ENCODE measurements at places on chromosomes 13 and 19.

DNA sequence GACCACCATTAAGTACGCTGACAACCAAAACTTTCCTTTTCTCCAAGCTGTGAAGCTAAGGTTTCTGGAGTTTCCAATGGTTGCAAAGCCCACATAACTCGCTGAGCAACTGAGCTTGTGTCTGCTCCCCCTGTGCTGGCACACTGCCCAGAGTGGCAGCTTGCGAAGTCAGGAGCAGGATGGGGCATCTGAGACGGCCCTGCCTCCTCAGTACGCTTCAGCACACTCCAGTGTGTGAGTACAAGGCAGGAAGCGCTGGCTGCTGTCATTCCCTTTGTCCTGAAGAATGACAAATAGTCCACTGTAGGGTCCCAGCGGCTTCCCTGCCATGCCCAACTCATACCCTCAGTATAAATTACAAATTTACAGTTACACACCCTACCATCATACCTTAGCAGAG is 51.5 kb downstream of the SKA3 start:
- no peak for DNase-seq

GRCh38 chr19:46620716-46621115 is 4.2 kb downstream of the PTGIR start:
- no peak for DNase-seq

- DNase-seq = no peak
Measured at GRCh38 chr13:89937420-89937819, 1410.1 kb upstream of the MIR17HG start.

GRCh38 chr19:21765151-21765550 is 2.2 kb downstream of the ZNF100 start:
- no peak for DNase-seq

DNA sequence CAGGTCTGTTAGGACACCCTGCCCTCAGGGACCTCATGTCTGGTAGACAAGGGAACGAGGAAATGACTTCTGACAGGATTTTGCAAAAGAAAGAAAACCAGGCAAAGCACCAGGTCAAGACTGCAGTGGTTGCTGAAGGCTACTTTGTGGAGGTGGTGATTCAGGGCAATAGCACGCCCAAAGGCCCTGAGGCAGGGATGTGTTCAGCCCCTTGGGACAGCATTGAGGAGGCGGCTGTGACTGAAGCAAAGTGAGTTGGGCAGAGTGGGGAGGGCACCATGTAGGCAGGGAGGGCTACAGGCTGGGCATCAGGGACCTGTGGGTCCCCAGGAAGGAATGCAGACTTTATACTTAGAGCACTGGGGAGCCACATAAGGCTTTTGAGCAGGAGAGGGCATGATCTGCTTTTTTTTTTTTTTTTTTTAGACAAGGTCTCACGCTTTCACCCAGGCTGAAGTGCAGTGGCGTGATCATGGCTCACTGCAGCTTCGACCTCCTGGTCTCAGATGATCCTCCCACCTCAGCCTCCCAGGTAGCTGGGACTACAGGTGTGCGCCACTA is 10.8 kb upstream of the HOMER3 start:
- no peak for DNase-seq

DNA sequence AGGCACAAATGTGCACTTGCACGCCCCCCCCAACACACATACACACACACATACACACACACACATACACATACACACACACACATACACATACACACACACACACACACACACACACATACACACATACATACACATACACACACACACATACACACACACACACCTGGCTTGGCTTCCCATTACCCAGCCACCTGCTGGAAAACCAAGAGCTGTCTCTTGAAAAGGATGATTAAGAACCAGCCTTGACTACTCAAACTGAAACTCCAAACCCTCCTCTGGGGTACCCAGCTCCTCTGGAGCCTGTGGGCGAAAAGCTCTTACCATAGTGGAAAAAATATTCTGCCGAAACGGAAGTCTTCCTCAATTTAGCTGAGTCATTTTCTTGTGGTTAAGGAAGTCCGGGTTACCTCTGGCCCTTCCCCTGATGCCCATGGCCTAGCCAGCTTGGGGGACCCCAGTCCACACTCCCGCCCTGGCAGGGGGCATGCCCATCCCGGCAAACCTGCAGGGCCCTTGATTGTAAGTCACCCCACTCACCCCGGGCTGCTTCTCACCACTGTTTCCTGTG is 21.9 kb downstream of the CEBPA start:
- DNase-seq = no peak

- DNase-seq = no peak
Measured at GRCh38 chr13:112962911-112963625, 5.9 kb upstream of the MCF2L start.

DNA sequence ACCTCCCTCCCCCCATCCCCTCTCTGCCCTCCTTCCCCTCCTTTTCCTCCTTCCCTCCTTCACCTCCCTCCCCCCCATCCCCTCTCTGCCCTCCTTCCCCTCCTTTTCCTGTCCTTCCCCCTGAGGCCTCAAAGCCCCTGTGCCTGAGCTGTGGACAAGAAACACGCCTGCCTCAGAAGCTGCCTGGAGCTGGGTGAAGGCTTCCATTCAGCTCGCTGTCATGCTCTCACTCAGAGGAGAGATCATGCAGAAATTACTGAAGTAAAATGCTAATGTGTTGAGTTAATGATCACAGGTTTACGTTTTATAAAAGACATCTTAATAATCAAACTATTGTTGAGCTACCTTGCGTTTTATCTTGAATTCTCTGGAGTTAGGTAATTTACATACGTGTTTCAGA is 114.5 kb downstream of the ATP11A start:
- DNase-seq = no peak

DNA sequence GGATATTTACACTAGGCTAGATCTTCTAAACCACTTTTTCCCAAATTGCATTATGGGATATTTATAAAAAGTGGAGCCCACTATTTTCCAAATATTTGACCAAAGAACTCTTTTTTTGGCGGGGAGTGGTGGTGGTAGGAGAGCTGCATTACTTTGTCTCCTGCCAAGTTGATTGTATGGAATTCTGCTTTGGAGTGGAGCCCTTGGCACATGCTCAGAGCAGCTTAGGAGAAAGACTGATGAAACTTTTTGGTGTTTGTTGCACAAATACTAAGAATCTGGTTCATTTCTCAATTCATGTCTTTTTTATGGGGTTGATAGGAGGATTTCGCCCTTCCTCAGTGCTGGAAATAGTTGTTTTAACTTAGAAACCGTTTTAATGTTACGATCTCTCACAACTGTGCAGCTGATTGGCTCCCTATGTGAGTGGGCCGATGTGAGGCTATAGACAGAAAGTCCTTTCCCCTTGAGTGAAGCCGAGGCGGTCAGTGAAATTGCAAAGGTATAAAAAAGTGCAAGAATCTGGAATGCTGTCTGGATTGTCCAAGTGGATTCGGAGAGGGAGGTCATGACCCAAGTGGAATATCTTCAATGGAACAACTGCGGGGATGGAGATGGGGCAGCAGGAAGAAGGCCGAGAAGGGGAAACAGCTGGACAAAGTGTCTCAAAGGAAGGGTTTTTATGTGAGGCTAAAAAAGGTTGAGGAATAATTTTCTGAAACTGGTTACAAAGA is 415.9 kb downstream of the FGF9 start:
- DNase-seq = no peak

GRCh38 chr13:27379694-27380641 is 44.5 kb upstream of the GTF3A start:
- DNase-seq = peak; percentile 20

GRCh38 chr13:101025925-101026324 is 351.3 kb upstream of the TMTC4 start:
- no peak for DNase-seq

GRCh38 chr13:68509734-68510621 is 1279.8 kb upstream of the PCDH9 start:
- no peak for DNase-seq

DNA sequence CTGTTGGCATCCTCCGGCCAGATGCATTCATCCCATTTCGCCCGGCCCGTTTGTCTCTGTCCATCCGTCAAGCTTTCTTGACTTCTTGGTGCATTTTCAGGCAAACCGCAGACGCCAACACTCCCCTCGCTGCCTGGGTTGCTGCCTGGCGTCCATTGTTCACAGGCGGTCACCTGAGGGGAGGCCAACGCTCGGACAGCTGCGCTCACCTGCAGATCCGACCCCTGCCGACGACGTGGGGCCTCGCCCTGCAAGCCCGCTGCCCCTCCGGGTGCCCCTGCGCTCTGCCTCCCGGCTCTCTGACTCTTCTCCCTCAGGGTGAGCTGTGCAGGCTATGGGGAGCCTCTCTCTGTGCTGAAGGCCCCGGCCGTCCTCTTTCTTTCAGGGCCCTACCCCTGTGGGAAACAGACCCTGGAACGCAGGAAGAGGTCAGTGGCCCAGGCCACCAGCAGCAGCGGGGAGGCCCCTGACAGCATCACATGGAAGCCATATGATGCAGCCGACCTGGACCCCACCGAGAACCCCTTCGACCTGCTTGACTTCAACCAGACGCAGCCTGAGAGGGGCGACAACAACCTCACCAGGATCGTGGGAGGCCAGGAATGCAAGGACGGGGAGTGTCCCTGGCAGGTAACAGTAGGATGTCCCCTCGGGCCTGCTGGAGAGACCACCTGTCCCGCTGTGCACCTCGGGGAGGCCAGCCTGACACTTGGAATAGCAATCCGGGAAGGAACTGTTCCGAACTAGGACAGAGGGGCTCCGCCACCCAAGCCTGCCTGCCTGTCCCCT is 14.8 kb upstream of the PROZ start:
- no peak for DNase-seq

DNA sequence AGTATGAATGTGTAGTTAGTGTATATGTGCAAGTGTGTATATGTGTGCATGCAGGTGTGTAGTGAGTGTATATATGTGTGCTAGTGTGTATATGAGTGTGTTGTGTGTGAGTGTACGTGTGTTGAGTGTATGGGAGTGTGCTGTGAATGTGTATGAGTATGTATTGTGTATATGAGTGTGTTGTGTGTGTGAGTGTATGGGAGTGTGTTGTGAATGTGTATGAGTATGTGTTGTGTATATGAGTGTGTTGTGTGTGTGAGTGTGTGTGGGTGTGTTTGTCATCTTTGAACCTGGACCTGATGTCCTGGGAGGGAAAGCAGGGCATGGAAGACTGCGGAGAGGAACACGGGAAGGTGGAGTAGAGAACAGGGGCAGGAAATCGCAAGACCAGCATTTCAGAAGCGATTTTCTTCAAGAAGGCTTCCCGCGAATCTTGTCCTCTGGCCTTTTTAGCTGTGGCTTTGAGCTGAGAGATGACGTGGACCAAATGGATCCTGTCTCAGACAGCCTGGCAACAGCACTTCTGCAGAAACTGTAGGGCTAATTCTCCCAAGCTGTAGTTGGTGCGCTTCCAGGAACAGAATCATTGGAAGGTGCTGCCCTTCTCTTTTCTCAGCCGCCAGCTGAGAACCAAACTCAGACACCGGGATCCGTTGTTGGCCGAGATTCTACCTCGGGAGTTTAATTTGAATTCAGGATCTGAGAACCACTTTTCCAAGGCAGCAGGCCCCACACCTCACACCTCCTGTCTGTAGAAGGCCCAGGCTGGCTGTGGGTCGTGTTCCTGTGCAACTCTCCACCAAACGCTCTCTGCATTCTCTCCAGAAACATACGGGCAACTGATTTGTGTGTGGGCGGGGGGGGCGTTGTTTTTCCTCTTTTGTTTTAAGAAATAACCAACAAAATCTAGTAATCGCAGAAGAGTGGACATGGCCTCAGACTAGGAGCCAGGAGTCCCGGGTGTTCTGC is 94.7 kb upstream of the RAP2A start:
- DNase-seq = no peak

- no peak for DNase-seq
Measured at GRCh38 chr13:51861723-51862300, at the start of gene CCDC70. CCDC70 (plus strand) TSS chr13:51861969; CDS start chr13:51865412, 3,443 bp downstream.

DNA sequence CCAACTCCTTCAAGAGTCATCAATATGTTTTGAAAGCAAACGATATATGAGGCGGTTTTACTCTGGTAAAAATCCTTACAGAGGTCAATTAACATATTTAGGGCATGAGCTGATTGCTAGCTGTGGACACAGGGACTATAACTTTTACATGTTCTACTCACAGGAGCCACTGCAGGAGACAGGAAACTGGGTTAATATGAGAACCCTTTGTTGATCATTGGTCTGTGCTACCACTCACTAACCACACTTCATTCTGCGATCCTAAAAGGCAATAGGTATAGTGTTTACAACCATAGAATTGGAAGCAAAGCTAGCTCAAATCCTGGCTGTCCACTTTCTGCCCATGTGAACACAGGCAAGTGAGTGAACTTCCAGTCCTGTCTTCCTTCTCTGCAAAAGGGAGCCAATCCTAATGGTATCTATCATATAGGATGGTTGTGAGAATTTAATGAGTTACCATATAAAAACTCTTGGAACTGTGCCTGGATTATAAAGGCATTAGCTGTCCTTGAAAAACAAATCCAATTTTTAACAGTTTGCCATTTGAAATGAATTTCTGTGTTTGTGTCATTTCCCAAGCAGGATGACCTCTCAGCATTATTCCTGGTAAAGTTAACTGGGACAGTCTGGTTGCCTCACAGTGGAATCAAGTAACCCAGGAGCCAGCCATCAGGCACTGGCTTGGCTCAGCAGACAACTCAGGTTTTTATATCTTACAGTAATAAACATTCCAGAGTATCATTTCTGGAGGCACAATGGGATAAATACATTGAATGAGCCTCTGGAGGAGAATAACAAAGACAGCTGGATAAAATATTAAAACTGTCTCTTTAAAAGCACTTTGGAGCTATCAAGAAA is 29.8 kb upstream of the RAP2A start:
- DNase-seq = no peak

DNA sequence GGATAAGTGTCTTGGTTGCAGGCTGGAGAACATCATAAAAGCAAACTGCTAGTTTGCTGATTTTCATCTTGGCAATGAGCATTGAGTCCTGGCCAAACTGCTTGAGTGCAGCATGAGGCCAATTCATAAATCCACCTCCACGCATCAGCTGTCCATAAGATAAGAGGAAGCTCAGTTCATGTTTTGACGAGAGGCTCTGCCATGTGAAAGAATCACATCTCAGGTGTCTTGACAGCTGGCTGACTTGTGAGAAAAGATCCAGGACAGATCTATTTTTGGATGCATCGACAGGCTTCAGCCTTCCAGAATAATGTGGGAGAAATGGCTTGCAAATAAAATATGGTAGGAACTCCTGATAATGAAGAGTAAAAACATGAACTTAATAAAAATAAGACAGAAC is 5.4 kb upstream of the ZNF682 start:
- no peak for DNase-seq

GRCh38 chr19:43636121-43636683 is 3.4 kb downstream of the CADM4 start:
- DNase-seq = no peak

DNA sequence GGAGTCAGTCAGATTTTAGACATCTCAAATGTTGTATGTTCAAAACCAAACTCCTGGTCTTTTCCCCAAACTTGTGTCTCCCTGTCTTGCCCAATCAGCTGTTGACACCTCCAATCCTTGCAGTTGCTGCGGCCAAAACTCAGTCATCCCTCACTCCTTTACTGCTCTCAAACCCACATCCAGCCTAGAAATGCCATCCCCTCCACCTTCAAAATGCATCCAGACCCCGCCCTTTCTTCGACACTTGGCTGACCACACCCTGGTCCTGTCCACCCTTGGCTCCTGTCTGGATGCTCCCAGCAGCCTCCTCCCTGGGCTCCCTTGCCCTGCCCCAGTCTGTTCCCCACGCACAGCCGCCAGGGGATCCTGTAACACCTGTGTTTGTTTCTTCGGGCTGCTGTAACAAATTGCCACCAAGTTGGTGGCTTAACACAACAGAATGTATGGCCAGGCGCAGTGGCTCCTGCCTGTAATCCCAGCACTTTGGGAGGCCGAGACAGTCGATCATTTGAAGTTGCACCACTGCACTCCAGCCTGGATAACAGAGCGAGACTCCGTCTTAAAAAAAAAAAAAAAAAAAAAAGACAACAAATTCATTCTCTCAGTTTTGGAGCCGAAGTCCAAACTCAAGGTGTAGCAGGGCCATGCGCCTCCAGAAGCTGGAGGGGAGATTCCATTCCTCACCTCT is 11.7 kb downstream of the PLD3 start:
- no peak for DNase-seq

Measured in stimulated activated CD8-positive, alpha-beta memory T cell treated with anti-CD3 and anti-CD28 coated beads, Interleukin-7, amount 100 ng/mL, for 1 hour (primary cell).